ENCODE measurements at places on chromosomes 4 and X.

GRCh38 chrX:127390316-127390715 is 570.8 kb downstream of the PRR32 start:
- no peak for DNase-seq

DNA sequence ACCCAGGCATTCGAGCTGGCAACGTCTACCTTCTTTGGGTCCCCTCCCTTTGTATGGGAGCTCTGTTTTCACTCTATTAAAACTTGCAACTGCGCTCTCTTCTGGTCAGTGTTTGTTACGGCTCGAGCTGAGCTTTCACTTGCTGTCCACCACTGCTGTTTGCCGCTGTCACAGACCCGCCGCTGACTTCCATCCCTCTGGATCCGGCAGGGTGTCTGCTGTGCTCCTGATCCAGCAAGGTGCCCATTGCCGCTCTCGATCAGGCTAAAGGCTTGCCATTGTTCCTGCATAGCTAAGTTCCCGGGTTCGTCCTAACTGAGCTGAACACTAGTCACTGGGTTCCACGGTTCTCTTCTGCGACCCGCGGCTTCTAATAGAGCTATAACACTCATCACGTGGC is 183.5 kb upstream of the GALNTL6 start:
- DNase-seq, result no peak

GRCh38 chr4:188701952-188702351 is 562.7 kb downstream of the TRIML1 start:
- DNase-seq, result no peak

DNA sequence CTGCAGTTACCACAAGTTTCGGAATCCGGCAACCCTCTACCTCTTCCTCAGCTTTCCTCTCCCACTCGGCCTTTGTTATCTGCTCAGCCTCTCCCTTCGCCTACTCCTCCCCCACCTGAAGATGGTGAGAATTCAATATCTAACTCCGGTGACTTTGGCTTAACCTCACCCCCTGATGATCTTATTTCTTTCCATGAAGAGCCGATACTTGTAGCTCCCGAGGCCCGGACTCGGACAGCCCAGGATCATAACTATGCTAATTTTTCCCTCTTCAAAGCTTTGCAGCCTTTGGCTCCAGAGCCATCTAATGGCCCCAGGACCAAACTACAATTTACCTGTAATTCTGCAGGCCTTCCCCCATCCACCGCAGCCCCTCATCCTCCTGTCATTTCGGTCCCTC is 32.0 kb upstream of the MGST2 start:
- DNase-seq, result no peak

GRCh38 chrX:19734111-19734510 is 153.3 kb downstream of the SH3KBP1 start:
- no peak for DNase-seq

DNA sequence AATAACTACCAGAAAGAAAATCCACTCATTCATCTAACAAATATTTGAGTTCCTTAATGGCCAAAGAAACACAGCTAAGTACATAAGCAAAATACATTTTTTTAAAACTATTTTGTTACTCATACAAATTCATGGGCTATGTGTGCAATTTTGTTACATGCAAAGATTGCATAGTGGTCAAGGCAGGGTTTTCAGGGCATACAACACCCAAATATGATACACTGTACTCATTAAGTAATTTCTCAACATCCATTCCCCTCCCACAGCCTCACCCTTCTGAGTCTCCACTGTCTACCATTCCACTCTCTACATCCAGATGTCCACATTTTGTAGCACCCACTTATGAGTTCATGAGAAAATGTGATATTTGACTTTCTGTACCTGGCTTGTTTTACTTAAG is 58.2 kb downstream of the BRWD3 start:
- DNase-seq, result no peak

DNA sequence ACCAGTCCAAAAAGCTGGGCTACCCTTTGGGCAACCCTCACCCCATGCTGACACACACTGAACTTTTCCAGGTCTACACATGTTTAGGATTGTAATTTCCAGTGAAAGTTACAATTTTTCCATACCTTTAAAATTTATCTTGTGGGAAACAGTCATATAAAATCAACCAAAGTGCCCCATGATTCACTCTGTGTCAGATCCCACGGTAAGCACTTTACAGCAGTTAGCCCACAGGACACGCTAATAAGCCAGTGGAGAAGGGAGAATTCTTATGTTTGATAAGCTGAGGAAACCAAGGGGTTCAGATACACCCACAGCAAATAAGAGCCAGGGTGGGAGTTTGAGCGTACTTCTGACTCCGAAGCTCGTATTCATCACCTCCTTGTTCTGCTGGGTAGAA is 72.4 kb upstream of the TBL1X start:
- no peak for DNase-seq

- no peak for DNase-seq
These were observed 82.5 kb downstream of the HPRT1 start for GRCh38 chrX:134542485-134542884.

DNA sequence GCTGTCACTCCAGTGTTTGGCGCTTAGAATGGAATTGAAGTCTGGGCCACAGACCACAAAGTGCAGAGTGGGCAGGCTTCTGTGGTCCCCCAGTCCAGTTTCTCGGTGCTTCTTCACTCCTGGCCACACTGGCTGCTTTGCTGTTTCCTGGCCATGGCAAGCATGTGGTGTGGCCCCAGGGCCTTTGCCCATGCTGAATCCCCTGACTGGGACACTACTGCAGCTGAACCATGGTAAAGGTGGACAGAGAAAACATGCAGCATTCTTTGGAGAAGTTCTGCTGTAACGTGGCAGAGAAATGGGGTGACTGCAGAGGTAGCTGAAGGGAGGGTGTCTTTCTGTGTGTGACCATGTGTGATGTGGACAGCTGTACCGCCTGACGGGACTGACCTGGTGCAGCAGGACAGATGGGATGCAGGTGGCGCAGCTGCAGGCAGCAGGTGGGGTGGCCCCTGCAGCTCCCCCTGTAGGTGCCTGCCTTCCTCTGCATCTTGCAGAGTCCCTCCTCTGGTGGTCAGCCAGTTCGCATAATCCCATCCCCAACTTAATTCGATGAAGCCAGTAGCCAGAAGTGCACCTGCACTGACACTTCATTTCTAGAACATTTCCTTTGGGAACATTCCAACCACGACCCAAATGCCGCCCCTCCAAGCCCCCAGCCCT is 13.2 kb upstream of the S100P start:
- DNase-seq, result no peak

- no peak for DNase-seq
These were observed 2.1 kb upstream of the STS start for GRCh38 chrX:7145454-7145853.

GRCh38 chrX:152822383-152823086 is 8.0 kb downstream of the CETN2 start:
- no peak for DNase-seq

DNA sequence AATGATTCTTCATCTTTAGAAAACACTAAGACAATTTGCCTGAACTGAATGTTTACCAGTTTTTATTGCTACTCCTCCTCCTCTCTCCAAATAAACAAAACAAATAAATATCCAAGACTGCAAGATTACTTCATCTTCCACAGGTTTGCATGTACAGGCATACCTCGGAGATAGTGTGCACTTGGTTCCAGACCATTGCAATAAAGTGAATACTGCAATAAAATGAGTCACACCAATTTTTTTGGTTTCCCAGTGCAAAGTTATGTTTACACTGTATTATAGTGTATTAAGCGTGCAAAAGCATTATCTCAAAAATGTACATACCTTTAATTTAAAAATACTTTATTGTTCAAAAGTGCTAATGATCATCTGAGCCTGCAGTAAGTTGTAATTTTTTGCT is 53.3 kb downstream of the FBXL5 start:
- DNase-seq, result no peak

DNA sequence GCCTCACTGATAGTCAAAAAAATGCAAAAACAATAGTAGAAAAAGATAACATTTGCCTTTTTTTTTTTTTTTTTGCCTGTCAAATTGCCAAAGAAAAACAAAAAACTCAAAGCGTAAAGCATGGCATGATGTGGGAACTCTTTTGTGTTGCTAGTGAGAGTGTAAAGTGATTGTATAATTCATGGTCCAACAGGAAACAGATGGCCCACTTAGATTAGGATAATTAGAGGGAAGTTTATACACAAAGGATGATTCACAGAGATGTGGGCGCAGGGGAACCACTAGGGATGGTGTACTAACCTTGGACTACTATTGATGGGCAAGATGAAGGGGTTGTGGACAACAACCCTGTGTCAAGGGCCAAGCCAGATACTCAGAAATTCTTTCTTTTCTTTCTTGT is 16.4 kb downstream of the MCUB start:
- no peak for DNase-seq

DNA sequence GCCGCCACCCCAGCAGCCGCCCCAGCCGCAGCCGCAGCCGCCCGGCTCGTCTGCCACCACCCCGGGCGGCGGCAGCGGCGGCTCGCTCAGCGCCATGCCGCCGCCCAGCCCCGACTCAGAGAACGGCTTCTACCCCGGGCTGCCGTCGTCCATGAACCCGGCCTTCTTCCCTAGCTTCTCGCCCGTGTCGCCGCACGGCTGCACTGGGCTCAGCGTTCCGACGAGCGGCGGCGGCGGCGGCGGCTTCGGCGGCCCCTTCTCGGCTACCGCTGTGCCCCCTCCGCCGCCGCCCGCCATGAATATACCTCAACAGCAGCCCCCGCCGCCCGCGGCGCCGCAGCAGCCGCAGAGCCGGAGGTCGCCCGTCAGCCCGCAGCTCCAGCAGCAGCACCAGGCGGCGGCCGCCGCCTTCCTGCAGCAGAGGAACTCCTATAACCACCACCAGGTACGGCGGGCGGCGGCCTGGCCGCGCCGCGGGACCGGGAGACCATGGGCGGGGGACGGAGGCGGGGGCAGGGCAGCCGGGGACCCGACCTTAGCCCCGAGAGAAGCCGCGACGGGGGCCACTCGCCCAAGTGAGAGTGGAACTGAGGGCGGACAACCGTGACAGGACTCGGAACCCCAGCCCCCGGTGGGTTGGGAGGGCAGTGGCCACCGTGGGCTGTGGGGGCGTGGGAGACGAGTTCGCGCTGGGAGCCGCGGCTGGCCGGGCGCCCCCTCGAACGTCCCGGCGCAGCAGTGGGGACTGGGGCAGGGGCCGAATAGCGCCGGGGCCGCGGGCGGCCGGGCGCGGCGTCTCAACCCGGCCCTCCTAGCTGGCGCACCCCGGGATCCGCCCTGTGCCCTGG is 1.8 kb downstream of the CPEB2 start:
- no peak for DNase-seq

DNA sequence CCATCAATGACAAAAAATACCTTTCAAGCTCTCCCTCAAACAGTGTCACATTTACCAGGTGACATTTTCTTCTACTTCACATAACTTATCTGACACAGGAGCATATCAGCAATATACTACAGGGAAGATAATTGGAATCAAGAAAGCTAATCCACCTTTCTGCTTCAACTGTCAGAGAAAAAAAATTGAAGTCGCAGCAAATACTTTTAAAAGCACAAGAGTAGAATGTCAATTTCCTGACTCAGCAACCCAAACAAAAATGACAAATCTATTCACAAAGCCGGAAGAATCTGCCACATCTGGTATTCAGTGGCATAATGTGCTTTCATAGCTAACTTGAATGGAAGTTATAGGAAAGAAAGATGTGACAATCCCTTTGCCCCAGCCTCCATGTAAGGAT is 36.7 kb downstream of the AGA start:
- DNase-seq, result no peak

DNA sequence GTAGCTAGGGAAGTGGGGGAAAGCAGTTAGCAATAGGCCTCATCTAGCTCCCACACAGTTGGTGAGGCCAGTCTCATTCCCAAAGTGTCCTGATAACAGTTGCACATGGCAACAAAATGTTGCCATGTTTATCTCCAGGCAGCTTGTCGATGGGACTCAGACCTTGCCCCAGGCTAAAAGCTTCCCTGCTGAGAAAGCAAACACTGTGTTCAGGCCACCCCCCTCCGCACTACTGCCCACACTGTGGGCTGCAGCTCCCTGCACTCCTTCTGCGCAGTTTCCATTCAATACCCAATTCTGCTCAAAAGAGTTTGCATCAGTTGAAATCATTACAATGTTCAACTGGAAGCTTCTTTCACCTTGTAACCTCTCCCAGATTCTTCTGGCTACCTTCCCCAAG is 287.8 kb upstream of the GK2 start:
- no peak for DNase-seq

GRCh38 chr4:40909363-40909876 is 159.7 kb downstream of the NSUN7 start:
- DNase-seq, result no peak

- DNase-seq, result no peak
These were observed 139.2 kb upstream of the ANK2 start for GRCh38 chr4:112910109-112910736.

GRCh38 chrX:32877592-32877991 is 333.8 kb downstream of the DMD start:
- DNase-seq, result no peak

- DNase-seq, result no peak
These were observed 60.2 kb upstream of the VCX3B start for GRCh38 chrX:8404471-8404870.

- no peak for DNase-seq
These were observed 329.3 kb upstream of the RPS6KA3 start for GRCh38 chrX:20595928-20596575.

DNA sequence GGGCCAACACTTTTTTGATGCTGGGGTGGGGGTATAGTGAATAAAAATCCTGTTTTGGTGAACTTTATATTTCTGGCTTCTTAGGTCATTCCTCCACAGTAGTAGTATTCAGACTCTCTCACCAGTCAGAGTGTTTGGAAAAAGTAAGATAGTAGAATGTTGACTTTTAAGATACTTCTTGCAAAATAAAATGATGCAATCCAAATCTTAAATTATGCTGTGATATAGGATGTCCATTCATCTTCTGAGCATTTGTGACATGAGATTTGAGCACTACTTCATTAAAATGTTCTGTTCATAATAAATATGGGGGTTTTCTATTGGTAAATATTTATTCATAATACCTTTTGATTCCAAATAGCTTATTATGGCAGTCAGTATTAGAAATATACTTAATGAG is 70.1 kb downstream of the BMP2K start:
- no peak for DNase-seq

GRCh38 chrX:13868591-13868990 is 51.7 kb upstream of the GPM6B start:
- DNase-seq, result no peak

DNA sequence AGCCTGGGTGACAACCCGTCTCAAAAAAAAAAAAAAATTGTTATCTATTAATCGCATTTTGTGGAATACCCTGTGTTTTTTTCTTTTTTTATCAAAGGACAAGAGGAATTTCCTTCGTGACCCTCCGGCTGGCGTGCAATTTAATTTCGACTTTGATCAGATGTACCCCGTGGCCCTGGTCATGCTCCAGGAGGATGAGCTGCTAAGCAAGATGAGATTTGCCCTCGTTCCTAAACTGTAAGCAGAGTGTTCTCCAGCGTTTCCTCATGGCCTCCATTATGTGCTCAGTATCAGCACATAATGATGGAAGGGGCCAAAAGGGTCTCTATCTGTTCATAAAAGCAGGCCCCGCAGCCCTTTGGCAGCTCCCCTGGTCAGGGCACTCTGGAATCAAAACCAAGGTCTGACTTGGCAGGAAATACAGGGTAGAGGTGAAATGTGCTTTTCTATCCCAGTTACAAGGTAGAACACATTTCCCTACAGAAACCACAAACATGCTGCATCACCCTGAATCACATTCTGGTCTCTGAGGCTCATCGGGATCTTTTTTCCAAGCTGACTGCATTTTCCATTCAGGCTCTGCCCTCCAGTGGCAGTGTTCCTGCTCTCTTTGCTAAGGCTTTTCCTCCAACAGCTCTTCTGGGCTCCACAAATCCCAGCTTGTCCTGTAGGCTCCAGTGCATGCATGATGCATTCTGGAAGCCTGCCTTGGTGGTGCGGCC is 24.4 kb downstream of the SYAP1 start:
- no peak for DNase-seq

GRCh38 chr4:1305261-1305711 is 15.6 kb downstream of the MAEA start:
- no peak for DNase-seq

Measured in cortex of kidney (tissue), 1 donor.